Activated CD4-positive, alpha-beta T cell treated with anti-CD3 and anti-CD28 coated beads, Interleukin-2, amount 10 ng/mL, durations not matched to agents 7 days and 5 days (primary cell): ENCODE measurements at places on chromosomes 13 and 19.

- no peaks in the 10 kb centered on the region for H3K4me1 ChIP-seq
- no peak overlapping the region for H3K4me3 ChIP-seq
- peaks cover 15% of the 10 kb centered on the region for H3K27me3 ChIP-seq
- DNase-seq, result no peak
- H3K27ac ChIP-seq, result no peak overlapping the region
- H3K36me3 ChIP-seq, result no peaks in the 10 kb centered on the region
Measured at GRCh38 chr13:43848001-43848649, 31.4 kb downstream of the CCDC122 start.

- peaks cover 5% of the 10 kb centered on the region for H3K27me3 ChIP-seq
- no peaks in the 10 kb centered on the region for H3K36me3 ChIP-seq
Measured at GRCh38 chr19:31171936-31172335, 177.3 kb downstream of the TSHZ3 start.

DNA sequence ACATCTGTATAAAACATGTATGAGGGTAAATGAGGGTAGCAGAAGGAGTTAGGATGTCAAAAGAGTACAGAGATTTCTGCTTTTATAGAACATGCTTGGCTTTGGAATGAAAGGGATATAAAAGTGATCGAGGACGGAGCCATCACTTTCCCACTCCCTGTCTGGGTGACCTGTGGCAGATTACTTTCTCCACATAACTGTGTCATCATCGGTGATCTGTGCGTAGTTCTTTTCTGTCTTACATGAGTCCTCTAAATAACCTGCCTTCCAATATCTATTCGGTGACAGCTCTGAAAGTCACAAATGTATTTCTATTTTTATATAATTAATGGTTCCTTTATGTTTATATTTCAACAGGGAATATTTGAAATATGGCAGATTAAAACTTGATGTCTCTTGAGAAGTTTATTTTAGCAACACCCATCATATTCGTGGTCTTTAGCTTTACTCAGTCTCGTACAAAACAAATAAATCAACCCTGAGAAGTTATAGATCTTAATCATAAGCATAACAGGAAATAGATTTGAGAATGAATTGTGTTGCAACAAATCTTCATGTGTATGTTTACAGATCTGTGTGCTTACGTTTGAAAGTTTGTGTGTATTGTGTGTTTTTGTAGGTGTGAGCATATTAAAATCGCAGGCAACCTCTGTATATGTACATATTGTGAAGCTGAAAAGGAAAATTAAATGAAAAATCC, 1094.3 kb downstream of the EFNB2 start:
- H3K36me3 ChIP-seq, result no peaks in the 10 kb centered on the region
- no peaks in the 10 kb centered on the region for H3K27me3 ChIP-seq
- no peak overlapping the region for H3K27ac ChIP-seq
- no peak overlapping the region for H3K4me3 ChIP-seq

- DNase-seq, result no peak
- H3K27me3 ChIP-seq, result peaks cover 28% of the 10 kb centered on the region
- H3K4me1 ChIP-seq, result no peaks in the 10 kb centered on the region
- H3K27ac ChIP-seq, result no peak overlapping the region
Measured at GRCh38 chr19:29520390-29520789, 5.4 kb upstream of the VSTM2B start.
